ENCODE measurements at places on chromosomes 4 and X.

DNA sequence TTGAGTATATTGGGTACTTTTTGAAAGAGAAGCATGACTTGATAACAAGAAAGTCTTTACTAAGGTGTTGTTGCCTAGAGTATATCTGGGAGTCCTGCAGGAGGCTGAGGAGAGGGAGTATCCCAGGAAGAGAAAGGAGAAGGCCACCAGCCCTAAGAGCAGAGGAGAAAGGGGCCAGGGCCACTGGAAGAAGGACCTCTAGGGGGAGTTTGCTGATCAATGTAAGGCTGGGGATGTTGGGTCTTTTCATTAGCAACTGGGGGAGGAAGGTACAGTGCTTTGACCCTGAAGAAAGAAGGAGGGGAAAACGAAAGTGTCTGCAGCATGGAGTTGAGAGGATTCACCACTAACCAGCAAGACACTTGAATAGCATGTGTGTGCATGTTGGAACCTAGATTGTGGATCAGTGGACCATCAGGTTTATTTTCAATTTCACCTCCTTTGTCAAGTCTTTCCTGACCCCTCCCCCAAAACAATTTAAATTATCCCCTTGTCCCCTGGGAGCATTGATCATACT, 4.5 kb downstream of the SMIM9 start:
- no peak for DNase-seq

- peak; percentile 36 for DNase-seq
Measured at GRCh38 chr4:129218360-129218759, 122.4 kb downstream of the C4orf33 start.

DNA sequence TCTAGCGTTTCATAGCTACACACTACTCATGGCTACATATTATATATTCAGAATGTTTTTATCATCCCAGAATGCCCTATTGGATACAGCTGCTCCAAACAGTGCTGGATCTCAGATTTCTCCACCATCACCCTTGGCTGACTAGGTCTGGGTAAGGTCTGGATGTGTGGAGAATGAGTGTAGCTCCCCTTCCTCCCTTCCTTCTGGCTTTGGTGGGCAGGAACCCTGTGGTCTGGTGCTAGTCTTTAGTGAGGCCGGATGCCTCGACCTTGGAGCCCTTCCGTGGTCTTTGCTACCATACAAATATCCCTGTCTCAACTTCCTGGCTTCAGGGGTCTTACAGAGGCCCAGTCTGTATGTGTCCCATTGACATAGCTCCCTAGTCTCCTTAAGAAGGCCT, 52.1 kb upstream of the KDR start:
- no peak for DNase-seq

GRCh38 chr4:142355421-142355930, 490.6 kb downstream of the INPP4B start:
- no peak for DNase-seq

- DNase-seq, result no peak
Measured at GRCh38 chr4:26035921-26036320, 121.9 kb downstream of the SMIM20 start.

DNA sequence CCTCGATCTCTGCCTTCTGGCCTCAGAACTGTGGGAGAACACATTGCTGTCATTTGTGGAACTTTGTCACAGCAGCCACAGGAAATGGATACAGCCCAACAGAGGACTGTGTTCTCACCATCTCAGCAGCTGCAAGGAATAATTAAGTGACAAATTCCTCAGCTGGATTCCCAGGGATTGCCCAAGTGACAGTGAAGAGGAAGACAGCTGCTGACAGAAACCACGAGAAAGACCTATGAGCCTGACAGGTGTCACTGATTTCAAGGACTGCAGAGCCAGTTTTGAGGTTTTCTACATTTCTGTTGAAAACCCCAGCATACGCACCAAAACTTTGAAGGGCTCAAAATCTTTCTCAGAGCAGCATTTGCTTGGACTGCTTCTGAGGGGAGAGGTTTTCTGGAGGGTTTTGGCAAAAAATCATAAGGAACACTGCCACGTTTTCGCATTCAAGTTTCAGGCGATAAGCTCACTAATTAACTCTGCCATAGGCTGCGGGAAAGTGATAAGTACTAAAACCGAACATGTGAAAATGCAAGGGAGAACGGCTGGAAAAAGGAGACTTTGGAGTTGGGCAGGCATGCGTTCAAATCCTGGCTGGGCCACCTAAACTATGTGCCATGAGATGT, 88.8 kb downstream of the DRD5 start:
- DNase-seq, result no peak

DNA sequence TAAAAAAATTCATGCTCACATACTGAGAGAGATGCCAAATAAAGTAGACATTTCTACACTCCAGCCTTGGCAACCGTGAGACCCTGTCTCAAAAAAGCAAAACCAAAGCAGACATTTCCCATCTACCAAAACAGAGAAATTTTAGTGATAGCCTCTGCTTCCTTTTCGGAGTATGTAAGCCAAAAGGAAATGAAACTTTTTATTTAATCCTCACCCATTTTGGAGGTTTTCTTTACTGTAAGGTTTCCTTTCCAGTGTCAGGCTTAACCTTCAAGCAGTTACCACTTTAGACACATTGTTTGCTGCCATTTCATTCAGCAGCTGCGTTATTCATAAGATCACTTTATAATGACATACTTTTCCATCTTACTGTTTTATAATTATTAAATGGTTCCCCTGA, 15.9 kb downstream of the ADD1 start:
- no peak for DNase-seq

DNA sequence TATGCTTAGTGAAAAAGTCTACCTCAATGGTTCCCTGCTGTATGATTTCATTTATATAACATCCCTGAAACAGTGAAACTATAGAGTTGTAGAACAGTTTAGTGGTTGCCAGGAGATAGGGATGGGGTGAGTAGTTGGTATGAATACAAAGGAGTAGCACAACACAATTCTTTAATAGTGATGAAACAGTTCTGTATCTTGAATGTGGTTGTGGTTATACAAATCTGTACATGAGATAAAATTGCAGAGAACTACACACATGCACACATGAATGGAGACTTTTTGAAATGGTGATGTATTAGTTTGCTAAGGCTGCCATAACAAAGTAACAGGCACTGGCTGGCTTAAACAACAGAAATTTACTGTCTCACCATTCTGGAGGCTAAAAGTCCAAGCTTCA, 677.1 kb downstream of the ADGRL3 start:
- no peak for DNase-seq

GRCh38 chrX:150967786-150968185, 15.3 kb upstream of the HMGB3 start:
- DNase-seq, result no peak

DNA sequence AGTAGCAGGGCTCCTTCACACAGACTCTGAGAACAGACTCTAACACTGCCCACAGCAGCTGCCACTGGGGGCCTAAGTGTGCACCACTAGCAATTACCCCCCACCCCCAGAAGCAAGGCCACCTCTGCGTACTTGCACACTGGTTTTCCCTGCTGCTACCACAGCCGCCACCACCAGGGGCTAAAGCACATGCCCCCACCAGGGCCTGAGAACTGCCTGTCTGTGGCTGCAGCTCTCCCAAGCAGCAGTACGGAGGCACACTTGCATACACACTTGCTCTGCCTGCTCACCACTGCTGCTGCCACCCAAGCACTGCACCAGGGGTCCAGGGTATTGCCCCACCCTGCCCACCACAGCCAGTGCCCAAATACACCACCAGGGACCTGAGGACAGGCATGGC, 59.6 kb downstream of the SCML2 start:
- DNase-seq, result no peak

- DNase-seq, result no peak
Measured at GRCh38 chr4:164251257-164251656, 502.7 kb upstream of the SMIM31 start.

DNA sequence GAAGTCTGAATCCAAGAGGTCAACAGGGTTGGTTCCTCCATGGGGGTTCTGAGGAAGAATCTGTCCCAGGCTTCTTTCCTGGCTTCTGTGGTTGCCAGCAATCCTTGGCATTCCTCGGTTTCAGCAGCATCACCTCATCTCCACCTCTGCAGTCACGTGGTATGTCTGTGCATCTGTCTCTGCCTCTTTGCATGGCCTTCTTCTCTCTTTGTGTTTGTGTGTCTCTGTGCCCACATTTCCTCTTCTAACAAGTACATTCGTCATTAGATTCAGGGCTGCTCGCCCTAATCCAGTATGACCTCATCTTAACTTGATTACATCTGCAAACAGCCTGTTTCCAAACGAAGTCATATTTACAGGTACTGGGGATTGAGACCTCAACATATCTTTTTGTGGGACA, 114.0 kb downstream of the BCOR start:
- DNase-seq, result no peak

DNA sequence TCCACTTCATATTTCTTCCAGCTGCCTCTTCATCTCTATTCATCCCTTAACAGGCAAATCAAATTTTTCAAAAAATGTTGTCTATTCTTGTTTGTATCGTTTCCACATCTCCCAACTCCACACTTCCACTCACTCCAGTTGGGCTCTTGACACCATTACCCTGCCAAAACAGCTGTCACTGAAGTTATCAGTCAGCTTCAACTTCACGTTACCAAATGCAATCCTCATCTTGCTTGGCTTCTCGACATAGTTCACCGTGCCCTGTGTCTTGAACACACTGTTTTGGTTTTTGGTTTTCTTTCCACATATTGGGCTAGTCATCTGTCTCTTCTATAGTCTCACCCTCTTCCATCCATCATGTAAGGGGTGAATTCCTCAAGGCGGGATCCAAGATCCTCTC, 65.2 kb downstream of the GALNT7 start:
- DNase-seq, result no peak

- DNase-seq, result no peak
Measured at GRCh38 chrX:7131621-7132020, 15.9 kb upstream of the STS start.

GRCh38 chr4:3301450-3302172, 8.8 kb downstream of the RGS12 start:
- DNase-seq, result no peak

GRCh38 chr4:88008122-88008742, 797 bp downstream of the PKD2 start:
- peak; percentile 68 for DNase-seq

GRCh38 chr4:106530821-106531220, 162.2 kb upstream of the GIMD1 start:
- no peak for DNase-seq

DNA sequence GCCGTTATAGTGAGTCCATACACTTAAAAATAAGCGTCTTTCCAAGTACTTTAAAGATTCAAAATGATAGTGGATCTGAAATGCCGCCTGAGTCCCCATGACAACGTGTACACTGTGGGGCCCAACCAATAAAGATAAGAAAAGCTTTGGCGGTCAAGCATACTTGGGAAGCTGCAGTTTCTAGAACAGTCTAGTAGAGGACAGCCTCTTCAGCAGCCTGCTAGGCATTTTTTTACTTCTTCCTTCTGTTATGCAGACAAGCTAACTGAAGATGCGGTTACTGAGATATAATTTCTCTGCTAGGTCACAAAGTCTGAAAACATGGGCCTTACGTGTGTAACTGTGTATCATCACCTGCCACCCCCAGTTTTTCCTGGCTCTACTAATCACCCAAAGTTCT, 402 bp upstream of the UPRT start:
- no peak for DNase-seq

DNA sequence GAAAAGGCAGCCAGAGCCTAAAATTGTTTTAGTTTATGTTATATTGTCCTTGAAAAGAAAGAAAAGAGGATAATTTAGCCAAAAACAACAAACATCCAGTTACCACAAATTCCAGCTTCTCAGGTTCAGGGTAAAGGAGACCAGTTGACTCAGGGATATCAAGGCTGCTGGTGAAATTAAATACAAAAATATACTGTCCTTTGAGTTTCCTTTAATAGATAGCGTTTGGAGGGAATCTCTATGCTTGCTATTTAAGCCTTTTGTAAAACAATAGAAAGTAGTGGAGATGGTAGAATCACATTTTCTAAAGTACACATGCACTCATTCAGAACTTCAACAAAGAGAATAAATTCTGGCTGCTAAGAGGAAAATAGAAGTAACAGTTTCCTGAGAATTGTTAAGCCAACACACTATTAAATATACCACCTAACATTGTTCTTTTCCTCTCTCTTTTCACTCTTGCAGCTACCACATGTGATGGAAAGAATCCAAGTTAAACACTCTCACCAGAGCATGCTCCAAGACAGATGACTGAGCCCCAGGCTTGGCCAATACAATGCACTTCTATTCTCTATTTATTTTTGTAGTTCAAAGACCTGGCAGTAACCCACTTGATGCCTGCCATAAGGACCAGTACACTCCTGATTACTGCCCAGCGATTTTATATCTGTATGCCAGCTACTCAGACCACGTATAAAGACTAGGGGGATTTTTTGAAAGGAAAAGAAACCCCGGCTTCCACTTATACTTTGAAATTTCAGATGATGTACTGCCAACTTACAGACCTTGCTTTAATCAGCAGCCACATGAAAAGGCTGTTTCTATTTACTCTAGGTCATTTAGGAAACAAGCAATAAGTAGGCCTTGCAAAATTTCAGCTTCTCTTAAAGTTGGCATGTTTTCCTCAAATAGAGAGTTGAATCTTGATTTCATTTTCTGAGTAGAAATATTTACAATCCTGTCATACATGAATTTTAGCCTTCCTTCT, 756.9 kb downstream of the FAT4 start:
- DNase-seq, result no peak

DNA sequence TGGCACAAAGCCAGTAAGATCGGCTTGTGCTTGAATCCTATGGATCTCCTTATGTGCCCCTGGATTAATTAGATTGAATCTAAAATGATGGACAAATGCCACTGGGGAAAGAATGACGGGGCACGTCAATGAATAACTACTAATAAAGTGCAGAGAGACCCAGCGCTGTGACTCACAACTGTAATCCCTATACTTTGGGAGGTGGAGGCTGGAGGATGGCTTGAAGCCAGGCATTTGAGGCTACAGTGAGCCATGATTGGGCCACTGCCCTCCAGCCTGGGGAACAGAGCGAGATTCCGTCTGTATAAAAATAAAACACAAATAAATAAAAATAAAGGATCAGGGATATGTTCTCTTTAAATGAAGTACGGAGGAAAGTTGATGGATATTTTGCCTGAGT, 179.4 kb downstream of the DCHS2 start:
- DNase-seq, result no peak

- DNase-seq, result no peak
Measured at GRCh38 chr4:125140966-125141495, 173.7 kb upstream of the FAT4 start.

- DNase-seq, result no peak
Measured at GRCh38 chr4:40848251-40848650, 98.5 kb downstream of the NSUN7 start.

DNA sequence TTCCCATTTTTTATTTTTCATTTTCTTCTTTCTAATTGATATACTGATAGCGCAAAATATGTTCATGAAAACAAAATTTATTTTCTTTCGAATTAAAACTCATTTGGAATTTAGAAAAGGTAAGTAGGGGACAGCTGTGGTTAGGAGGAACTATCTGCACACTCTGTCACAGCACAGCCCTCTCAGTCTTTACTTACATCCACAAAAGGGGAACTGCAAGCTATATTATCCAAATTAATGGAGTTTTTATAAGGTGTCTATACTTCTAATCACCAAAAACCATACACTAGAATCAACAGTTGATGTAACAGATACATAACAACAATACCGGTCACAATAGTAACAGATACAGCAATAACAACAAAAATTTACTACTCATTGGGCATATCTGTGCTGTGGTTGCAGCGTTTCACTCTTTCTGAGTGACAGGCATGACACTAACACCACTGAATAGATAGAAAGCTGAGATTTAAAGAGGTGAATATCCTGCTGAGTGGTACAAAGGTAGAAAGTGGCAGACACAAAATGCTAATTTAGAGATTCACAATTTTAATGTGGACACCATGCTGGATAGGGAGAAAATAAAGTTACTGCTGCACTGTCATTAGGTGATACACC, 160.7 kb downstream of the PPP3CA start:
- DNase-seq, result no peak

- DNase-seq, result no peak
Measured at GRCh38 chrX:51976503-51976902, 83.1 kb downstream of the MAGED1 start.

Data from HEK293T (cell line).